ENCODE measurements at places on chromosomes 5 and 9.

GRCh38 chr9:131836021-131836420 is 96.1 kb upstream of the RAPGEF1 start:
- DNase-seq = no peak

DNA sequence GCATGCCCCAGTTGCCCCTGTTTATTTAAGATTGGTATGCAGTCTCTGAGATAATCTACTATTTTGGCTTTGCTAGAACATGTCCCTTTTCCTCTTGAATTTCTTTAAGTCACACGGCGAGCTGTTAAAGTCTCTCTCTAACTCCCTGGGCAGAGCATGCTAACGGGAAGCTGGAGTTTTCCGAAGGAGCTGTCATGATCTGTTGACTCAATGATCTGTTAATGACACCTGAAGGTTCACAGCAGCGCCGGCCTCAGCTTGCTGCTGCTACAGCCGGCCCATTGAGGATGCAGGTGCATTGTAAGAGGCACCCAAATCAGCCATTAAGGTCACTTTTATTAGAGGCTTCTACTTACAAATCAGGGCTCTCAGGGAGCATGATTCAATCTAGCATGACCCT is 1203.4 kb downstream of the MAT2B start:
- no peak for DNase-seq

GRCh38 chr9:38250279-38251035 is 142.0 kb upstream of the ALDH1B1 start:
- DNase-seq = no peak

GRCh38 chr5:133032852-133033742 is 6.7 kb upstream of the ZCCHC10 start:
- DNase-seq = no peak

GRCh38 chr5:35502206-35502605 is 115.5 kb upstream of the SPEF2 start:
- no peak for DNase-seq

GRCh38 chr9:20317701-20318100 is 304.6 kb downstream of the MLLT3 start:
- no peak for DNase-seq

GRCh38 chr9:37242089-37242488 is 121.7 kb downstream of the ZCCHC7 start:
- DNase-seq = no peak

GRCh38 chr9:70901746-70902145 is 219.7 kb downstream of the TRPM3 start:
- DNase-seq = no peak

GRCh38 chr5:179930788-179931473 is 23.2 kb upstream of the TBC1D9B start:
- no peak for DNase-seq

DNA sequence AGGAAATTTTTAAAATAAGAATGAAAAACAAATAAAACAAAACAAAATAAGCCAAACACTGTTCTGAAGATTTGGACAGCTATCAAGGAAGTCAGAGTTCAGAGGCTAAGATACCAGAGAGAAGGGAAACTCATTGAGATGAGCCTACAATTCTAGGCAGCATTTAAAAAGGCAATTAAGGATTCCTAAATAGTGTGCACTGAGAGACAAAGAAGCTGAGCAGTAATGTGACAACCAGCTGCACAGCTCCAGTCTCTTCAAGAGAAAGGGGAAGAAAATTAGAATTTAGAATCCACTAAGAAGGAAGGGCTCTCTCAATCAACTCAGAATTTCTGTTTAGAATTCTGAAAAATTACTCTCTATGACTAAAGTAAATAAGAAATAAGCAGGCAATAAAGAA is 246.7 kb upstream of the COX7C start:
- DNase-seq = no peak

GRCh38 chr5:124783794-124784193 is 37.4 kb upstream of the ZNF608 start:
- no peak for DNase-seq

DNA sequence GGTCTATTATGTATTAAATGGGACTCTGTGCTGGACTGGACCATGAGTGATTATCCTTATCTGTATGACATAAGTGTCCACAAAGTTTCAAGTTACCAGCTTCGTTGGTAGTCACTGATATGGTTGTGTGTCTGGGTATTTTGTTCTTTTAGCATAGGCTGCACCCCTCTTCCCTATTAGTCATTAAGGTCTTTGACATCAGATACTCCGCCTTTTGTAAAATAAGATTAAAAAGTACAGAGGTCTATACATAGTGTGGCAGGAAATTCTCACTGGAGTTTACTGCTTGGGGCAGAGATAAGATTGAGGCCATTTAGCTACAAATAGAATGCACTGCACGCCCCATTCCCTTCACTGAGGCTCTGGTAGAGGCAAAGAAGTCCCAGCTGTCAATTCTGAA is 99.4 kb downstream of the TMEM215 start:
- no peak for DNase-seq

- DNase-seq = no peak
Observed at GRCh38 chr9:79396168-79396567, 175.6 kb upstream of the TLE4 start.

GRCh38 chr9:89277454-89277853 is 33.5 kb upstream of the CKS2 start:
- no peak for DNase-seq

DNA sequence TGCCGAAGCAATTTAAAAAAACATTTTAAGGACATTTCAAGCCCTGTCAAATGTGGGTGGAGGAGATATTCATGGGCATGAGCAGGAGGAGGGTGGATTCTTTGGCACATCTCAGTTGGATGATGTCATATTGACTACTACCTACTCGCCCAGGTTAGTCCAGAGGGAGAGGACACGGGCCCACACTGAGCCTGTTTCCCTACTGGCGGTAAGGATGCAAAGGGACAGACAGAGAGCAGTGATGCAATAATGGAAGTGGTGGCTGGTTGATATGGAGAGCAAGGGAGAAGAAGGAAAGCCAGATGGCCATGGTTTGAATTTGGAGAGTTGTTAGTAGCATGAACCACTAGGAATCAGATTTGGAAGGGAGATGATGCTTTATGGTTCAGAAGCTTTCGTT is 34.1 kb upstream of the PDE8B start:
- DNase-seq = no peak

All from activated CD8-positive, alpha-beta memory T cell treated with anti-CD3 and anti-CD28 coated beads for 1 hour (primary cell).